ENCODE measurements at places on chromosomes 13 and 19. TPM values are rescaled to one million over a fixed set of nuclear protein-coding genes. Genes with fewer than 3 reads are reported as not detected.

FGF21 gene
- total RNA-seq = 0.14 TPM

GPR12 gene
- not detected for total RNA-seq

ZMYM2 gene
- total RNA-seq = 50.8 TPM

VSTM2B gene
- not detected for total RNA-seq

SCGB2B2 gene
- 0.14 TPM for total RNA-seq

UBA52 gene
- 1,243 TPM for total RNA-seq

ZSCAN1 gene
- total RNA-seq = not detected

TEX26 gene
- total RNA-seq = 0.14 TPM

ZNF816 gene
- total RNA-seq = 11.3 TPM

ZNF787 gene
- 19.6 TPM for total RNA-seq

SBSN gene
- total RNA-seq = 2.1 TPM

VSTM1 gene
- not detected for total RNA-seq

TLE2 gene
- 2.1 TPM for total RNA-seq

ACP5 gene
- total RNA-seq = 1.3 TPM

MPV17L2 gene
- 6.0 TPM for total RNA-seq

RPS28 gene
- 817 TPM for total RNA-seq

CAPN12 gene
- not detected for total RNA-seq

ZNF540 gene
- 1.2 TPM for total RNA-seq

CBARP gene
- 1.00 TPM for total RNA-seq

USPL1 gene
- 11.8 TPM for total RNA-seq

TCF3 gene
- 47.9 TPM for total RNA-seq

ELF1 gene
- 19.3 TPM for total RNA-seq

ASF1B gene
- total RNA-seq = 0.65 TPM

Data from smooth muscle cell of bladder (primary cell).